Posterior vena cava (tissue), 2 donors: ENCODE measurements at places on chromosomes 3 and 15. TPM values are rescaled to one million over a fixed set of nuclear protein-coding genes. Genes with fewer than 3 reads are reported as not detected.

DNA sequence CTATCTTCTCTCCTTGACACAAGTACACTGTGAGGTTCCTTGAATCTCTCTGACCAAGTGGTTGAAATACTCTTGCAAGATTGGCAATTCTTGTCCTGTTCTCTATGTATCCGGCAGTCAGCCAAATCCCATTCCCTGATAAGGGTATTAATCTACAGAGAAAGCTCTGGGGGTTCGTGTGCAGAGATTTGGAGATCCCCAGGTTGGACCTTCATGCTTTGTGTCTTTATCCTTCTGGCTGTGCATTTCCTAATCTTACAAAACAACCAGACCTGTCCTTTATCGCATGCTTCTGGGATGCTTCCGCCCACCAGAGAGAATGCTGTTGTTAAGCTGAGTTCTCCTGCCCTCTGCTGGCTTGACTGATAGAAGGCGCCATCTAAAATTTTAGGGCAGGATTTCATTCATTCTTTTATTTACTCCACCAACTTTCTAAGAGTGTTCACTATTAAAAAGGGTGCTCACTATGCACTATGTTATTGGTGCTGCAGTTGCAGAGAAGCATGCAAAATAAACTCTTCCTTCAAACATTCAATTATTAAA, 8.6 kb upstream of the SST start:
- no peak for DNase-seq

GRCh38 chr3:40524568-40525285, at the start of gene ZNF621:
Gene ZNF621 (plus strand): TSS chr3:40524960. CDS start chr3:40525841, 881 bp downstream.
- peak; percentile 98 for DNase-seq

DNA sequence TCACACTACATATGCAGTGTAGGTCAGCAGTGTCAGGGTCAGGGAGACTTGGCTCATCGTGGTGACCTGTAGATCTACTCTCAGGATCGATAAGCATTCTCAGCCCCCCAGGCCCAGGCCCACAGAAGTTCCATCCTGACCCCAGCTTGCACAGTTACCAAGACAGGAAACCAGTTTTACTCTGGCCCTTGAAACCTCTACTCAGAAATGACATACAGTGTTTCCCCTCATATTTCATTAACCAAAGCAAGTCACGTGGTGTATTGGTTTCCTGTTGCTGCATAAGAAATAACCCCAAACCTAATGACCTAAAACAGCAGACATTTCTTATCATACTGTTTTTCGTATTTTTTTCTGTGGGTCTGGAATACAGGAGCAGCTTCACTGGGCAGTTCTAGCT, 242.2 kb downstream of the SLCO3A1 start:
- no peak for DNase-seq

- no peak for DNase-seq
These were observed 50.2 kb downstream of the CMC1 start for GRCh38 chr3:28291577-28291976.

DNA sequence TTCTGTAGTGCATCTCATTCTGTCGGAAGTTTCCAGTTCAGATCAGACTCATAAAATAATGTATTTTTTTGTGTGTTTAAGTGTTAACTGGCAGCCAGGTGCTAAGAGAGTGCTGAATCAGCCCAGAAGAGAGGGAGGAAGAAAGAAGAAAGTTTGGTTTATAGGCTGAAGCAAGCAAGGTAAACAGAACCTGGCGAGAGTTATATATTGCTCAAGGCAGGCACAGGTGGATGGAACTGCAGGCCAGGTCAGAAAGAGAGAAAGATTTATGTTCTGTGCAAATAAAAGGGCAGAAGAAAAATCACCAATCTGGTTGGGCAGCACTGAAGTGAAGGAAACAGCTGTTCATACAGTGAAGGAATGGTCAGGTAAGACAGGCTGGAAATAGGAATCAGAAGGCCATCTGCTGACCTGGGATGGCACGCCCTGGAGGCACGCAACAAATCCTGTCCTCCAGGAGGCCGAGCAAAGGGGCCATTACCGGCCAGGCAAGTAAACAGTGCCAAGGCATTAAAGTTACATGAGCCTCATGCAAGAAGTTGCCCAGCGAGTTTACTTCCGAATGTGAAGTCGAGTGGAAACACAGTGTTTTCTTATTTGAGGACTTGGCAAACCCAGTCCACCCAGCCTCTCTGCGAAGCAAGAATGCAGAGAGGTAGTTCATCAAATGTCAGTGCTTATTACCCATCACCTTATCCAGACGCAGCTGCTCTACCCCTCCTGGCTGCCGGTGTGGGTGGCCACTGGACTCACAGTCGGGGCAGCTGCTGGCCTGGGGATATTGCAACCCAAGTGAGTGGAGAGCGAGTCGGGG, 309.8 kb downstream of the VPS13C start:
- DNase-seq: no peak

Gene INKA1
- total RNA-seq: 5.9 TPM

- DNase-seq: no peak
These were observed 62.9 kb upstream of the RAP2B start for GRCh38 chr3:153099131-153099530.

DNA sequence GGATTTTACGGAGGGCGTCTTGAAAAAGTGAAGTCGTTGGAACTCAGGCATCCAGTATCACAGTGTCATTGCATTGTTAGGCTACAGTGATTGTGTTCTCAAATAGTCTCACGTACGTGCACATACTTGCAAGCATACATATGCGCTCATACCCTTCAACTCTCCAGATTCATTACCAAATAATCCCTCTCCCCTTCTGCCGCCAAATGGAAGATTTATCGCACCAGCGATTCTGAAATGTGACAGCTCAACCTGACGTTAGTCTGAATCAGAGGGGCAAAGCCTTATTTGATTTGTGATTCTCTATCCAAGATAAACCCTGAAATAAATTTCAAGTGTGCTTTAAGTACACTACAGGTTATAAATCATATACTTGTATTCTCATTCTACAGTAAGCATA, 119.4 kb downstream of the GADL1 start:
- no peak for DNase-seq

DNA sequence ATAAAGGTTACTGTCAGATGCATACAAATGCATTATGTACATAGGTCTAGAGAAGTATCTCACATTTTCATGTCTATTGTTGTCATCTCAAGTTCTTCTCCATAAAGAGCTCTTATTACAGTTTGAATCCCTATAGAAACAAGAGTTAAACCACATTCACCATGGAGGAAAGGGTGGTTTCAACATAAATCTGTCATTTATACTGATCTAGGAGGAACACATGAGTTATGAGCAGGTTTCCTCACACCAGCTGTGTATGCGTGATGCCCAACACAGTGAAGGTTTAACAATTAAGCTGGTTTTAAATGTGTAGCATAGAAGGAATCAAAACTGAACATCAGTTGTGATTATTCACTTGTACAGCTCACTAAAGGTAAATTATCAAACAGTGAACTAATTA, 251.7 kb downstream of the KCNMB2 start:
- no peak for DNase-seq

GRCh38 chr3:105622169-105622568, 246.6 kb downstream of the CBLB start:
- DNase-seq: no peak

DNA sequence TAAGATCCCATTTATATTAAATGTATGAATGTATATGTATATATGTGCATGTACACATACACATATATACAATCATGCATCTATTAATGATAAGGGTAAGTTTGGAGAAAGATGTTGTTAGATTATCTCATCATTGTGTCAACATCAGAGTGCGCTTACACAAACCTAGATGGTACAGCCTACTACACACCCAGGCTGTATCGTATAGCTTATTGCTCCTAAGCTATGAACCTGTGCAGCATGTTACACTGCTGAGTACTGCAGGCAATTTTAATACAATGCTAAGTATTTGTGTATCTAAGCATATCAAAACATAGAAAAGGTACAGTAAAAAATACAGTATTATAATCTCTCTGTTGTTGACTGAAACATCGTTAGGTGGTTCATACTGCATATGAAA, 57.4 kb upstream of the ABHD17C start:
- no peak for DNase-seq
